ENCODE measurements at places on chromosomes 6 and 20. TPM values are rescaled to one million over a fixed set of nuclear protein-coding genes. Genes with fewer than 3 reads are reported as not detected.

DNA sequence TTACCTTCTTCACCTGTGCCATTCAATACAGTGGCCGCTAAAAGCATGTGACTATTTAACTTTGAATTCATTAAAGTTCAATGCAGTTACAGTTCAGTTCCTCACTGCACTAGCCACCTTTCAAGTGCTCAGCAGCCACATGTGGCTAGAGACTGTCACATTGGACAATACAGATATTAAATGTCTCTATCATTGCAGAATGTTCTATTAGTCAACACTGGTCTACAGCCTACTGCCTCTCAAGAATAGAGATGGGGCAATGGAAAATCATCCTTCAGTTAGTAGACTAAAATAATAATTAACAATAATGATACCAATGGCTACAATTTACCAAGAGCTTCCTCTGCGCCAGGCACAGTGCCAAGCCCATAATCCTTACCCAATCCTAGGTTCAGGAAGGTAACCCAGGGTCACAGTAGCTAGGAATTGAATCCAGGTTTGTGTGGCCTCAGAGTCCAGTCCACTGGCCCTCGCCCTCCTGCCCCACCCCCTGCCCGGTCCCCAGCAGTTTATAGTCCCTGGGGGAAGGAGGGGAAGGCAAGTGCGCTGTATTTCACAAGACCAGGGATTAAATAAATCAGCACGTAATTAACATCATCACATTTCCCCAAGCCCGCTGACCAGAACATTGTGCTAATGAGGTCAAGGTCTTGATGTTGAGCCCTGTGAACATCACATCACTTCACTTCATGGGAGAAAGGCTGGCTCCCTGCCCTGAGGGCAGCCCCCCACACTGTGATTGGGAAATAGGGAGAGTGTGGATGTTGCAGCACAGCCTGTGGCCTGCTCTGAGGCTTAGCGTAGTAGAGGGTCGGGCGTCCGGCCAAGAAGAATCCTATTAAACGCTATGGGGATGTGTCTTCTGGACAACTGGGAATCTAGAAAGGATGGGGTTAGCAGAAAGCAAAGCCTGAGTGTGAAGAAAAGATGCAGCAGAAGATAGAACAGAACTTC lies 147.2 kb downstream of the VEGFA start:
- peak; percentile 98 for DNase-seq

Gene CALHM6
- 3.1 TPM for total RNA-seq

Gene GLO1
- 117 TPM for total RNA-seq

- DNase-seq, result peak; percentile 96
Measured at GRCh38 chr20:47358672-47359529, 2.4 kb upstream of the ZMYND8 start.

Gene TNF
- total RNA-seq, result 7.8 TPM

- no peak for DNase-seq
Measured at GRCh38 chr20:33169176-33169794, 1.3 kb downstream of the BPIFA2 start.

Gene SAPCD1
- total RNA-seq, result 0.69 TPM

Gene TREML4
- total RNA-seq, result not detected
